ENCODE measurements at places on chromosomes 11 and 22.

DNA sequence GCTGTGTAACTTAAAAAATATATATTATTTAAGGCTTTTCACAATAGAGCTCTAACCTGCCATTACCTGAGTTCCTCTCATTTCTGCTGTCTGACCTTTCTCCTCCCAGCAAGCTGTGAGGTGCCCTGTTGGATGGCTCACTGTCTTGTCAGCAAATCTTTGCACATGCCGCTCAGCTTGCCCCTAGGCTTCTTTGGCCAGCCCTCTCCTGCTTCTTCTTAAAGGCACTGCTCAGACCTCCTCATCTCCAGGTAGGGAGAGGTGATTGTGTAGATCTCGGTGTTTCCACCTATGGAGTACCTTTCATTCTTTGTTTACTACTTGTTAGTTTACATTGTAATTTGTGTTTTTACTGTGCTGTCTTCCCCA is 96.5 kb downstream of the EXT2 start:
- DNase-seq: no peak

DNA sequence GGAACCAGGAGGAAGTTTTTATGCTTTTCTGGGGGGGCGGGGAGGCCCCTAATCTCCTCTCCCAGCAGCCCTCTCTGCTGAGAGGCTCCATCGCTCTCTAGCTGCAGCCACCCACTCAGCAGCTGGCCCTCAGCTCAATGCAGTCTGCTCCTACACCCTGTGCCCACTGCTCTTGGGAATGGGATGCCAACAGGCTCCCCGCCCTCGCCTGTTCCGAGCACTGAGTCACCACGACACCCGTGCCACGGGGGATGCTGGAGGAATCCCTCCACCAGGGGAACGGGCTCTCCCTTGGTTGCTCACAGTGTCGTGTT is 23.5 kb upstream of the SUSD2 start:
- DNase-seq: peak; percentile 29

GRCh38 chr11:58395581-58395980 is 11.1 kb downstream of the OR5B3 start:
- DNase-seq: peak; percentile 75

GRCh38 chr11:78562398-78562797 is 12.3 kb downstream of the NARS2 start:
- peak; percentile 83 for DNase-seq

DNA sequence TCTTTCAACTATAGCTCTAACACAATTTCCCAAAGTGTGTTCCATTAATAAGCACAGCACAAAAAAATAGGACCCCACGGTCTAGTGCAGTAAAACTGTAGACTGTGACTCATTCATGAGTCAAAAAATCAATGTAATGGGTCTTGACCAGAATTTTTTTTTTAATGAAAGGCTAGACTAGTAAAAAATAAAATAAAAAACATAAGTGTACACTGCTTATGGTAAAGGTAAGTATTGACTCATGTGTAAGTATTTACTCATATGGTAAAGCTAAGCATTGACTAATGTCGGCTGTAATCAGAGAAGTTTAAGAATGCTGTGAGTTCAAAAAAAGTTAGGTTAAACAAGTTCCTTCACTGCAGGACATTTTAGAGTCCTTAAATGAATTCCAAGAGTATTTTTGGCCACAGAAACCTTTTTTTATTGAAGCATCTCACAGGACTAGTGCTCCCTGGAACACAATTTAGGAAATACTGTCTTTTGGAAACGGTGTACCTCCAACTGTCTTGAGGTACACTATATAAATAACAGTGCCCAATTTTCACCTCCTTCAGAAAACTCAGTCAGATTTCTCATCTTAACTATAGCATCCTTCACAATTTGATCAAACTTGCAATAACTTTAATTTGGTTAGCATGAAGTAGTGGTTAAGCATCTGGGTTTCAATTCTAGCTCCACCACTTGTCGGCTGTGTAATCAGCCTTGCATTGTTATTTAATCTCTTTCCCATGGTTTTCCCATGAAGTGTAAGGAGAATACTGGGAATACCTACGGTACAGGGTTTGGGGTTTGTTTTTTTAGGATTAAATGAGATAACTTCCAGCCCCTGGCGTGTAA is 2.1 kb downstream of the CCDC73 start:
- DNase-seq: no peak

GRCh38 chr11:111549196-111549868 is 8.8 kb downstream of the LAYN start:
- no peak for DNase-seq

- DNase-seq: peak; percentile 16
Measured at GRCh38 chr11:126751242-126751641, 249.3 kb downstream of the KIRREL3 start.

- no peak for DNase-seq
Measured at GRCh38 chr11:121435132-121435531, 17.0 kb upstream of the SORL1 start.

DNA sequence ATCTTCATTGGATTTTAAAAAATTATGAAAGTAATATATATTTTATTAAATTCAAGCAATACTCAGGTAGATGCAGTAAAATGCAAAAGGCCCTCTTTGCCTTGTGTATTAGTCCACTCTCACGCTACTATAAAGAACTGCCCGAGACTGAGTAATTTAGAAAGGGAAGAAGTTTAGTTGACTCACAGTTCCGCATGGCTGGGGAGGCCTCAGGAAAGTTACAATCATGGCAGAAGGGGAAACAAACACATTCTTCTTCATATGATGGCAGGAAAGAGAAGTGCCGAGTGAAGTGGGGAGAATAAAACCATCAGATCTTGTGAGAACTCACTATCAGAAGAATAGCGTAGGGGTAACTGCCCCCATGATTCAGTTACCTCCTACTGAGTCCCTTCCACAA is 130.8 kb downstream of the HIPK3 start:
- no peak for DNase-seq
